ENCODE measurements at places on chromosomes 3 and 15.
A peak's percentile ranks its signal among the peaks of the same experiment; 100 is the strongest.

GRCh38 chr3:70889162-70890019 lies 577.0 kb upstream of the MDFIC2 start:
- DNase-seq = peak; percentile 23

GRCh38 chr3:140470962-140471361 lies 206.9 kb upstream of the TRIM42 start:
- no peak for DNase-seq

GRCh38 chr3:192816351-192816750 lies 89.0 kb upstream of the FGF12 start:
- DNase-seq = no peak

DNA sequence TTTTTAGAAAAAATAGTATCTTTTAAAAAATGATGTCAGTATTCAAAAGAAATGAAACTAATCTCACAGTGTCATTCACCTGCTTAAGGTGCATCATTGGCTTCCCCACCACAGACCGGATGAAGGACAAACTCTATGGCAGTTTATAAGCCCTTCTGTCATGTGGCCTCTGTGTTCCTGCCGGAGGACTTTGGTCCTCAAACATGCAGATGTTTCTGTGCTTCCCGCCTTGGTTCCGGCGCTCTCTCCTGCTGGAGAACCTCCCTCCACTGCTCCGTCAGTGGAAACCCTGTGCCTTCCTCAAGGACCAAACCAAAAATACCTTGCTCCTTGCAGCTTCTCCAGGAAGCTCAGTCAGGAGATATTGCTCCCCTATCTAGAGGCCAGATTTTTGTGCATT lies 326.3 kb downstream of the UACA start:
- DNase-seq = no peak

GRCh38 chr3:7015683-7016440 lies 154.9 kb downstream of the GRM7 start:
- no peak for DNase-seq

DNA sequence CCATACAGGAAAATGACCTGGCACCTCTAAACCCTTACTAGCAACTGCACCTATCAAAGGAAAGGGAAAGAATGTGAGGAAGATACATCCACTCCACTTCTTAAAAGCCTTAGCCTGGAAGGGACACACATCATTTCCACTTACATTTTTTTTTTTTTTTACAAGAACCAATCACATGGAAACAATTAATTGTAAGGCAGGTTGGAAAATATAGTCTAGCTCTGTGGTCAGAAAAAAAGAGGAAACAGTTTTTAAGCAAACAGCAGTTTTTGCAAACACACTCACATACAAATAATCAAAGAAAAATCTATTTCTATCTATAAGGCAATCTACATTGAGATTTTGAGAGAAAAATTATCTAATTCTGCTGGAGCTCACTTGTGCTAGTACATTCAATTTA lies 98.9 kb upstream of the SPRED1 start:
- no peak for DNase-seq

- DNase-seq = no peak
These were observed 12.9 kb upstream of the APEH start for GRCh38 chr3:49661281-49661680.

DNA sequence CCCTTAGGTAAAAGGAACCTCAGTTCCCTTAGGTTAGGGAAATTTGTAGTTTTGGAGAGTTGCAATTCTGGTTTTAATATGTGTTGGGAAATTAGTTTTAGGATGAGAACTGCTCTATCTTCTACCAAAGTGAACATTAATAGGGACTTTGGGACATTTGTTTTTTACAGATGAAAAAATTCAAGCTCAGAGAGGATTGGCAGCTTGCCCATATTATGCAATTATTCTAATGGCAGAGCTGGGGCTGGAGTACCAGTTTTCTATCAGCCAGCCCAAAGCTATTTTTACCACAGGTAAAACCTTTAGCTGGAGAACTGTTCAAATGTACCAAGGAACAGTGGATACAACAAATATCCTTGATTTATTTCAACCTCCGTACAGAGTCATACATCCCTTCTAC lies 127.0 kb downstream of the CPNE4 start:
- DNase-seq = no peak

- no peak for DNase-seq
These were observed 75.5 kb downstream of the DAPK2 start for GRCh38 chr15:63970621-63971426.

DNA sequence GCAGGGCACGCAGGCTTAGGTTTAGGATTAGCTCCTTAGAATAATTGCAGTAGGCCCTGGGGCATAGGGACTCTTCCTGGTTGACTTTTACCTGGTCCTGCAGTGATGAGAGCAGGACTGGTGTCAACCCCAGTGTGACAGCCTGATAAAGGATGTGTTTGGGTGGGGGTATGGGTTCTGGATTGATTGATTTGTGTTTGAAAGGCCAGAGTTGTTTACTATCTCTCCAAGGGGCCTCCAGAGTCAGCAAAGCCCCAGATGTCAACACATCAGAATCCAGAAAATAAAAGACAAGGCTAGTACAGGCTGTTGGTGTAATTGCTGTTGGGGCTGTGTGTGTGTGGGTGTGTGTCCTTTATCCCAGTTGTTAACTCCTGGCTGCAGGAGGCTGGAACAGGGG lies 122.3 kb downstream of the CHRNA7 start:
- DNase-seq = no peak

GRCh38 chr3:138507524-138507923 lies 73.1 kb downstream of the ESYT3 start:
- no peak for DNase-seq

DNA sequence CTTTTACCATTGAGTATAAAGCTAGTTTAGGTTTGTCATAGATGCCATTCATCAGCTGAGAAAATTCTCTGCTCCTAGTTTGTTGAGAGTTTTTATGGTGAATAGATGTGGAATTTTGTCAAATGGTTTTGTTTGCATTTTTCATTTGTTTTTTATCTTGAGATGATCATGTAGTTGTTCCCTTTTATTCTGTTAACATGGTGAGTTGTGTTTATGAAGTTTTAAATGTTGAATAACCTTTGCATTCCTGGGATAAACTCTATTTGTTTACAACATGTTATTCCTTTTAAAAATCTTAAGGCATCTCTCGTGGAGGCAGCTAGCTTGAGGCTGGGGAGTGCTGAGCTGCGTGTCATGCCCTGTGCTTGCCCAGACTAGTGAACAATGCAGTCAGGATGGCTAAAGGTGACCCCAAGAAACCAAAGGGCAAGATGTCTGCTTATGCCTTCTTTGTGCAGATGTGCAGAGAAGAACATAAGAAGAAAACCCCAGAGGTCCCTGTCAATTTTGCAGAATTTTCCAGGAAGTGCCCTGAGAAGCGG lies 48.5 kb downstream of the ANAPC13 start:
- DNase-seq = no peak

GRCh38 chr3:168251371-168251770 lies 155.6 kb upstream of the GOLIM4 start:
- no peak for DNase-seq

DNA sequence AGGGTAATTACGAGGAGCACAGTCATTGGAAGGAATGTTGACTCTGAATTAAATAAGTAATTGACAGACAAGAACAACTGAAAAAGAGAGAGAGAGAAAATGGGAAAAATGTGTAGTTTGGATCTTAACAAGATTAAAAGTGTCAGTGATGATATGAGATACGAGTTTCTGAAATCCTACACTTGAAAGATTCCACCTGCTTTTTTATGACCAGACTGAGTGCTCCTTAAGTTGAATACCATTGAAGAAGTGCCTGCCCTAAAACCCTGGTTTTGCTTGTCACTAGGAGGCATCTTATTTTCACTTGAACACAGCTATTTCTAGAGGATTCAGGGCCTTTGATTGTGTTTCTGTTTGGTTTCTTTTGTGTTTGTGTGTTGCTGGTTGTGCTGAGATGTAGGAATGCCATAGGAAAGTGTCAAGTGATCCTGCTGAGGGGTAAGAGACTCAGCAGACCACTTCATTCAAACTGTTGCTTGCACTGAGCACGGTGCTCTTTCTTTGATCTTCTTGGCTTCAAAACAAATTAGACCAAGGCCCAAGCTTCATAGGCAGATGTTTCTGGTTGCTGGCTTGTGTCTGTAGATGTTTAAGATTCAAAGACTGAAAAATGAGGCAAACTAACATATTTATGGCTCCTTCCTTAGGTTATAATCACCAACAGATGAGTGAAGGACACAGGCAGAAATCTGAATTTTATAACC lies 17.2 kb upstream of the ABHD10 start:
- DNase-seq = no peak

GRCh38 chr15:82969353-82969752 lies 16.7 kb upstream of the RAMAC start:
- no peak for DNase-seq

GRCh38 chr3:150703756-150704344 lies at the start of gene ERICH6:
Gene ERICH6, minus strand, starts transcription at chr3:150703920. Its CDS starts 22 bp downstream, at chr3:150703898.
- peak; percentile 93 for DNase-seq

DNA sequence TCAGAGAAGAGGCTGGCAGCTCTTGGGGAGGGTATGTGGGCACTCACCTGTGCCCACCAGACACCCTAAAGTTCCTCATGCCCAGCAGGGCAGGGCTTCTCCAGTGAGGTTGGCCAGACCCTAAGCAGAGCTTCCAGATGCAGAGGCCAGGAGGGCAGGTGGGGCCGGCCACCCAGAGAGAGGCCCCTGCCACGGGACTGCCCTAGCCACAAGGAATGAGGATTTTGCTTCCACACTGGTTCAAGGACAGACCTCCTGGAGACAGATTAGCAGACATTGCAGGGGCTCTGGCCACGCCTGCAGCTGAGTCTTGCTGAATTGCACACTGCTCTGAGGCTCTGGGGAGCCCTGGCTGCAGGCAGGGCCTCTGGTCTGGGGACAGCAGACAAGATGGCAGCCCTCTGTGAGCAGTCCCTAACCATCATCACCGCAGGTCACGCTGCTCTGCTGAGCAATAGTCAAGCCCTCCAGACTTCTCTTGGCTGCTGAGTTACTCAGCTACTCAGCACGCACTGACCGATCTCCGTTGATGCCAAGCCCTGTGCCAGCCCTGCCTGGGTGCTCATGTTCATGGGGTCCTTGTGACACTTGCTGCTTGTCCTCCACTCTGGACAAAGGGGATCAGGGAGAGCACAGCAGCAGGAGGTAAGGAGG lies 117.4 kb upstream of the ABHD17C start:
- peak; percentile 16 for DNase-seq

DNA sequence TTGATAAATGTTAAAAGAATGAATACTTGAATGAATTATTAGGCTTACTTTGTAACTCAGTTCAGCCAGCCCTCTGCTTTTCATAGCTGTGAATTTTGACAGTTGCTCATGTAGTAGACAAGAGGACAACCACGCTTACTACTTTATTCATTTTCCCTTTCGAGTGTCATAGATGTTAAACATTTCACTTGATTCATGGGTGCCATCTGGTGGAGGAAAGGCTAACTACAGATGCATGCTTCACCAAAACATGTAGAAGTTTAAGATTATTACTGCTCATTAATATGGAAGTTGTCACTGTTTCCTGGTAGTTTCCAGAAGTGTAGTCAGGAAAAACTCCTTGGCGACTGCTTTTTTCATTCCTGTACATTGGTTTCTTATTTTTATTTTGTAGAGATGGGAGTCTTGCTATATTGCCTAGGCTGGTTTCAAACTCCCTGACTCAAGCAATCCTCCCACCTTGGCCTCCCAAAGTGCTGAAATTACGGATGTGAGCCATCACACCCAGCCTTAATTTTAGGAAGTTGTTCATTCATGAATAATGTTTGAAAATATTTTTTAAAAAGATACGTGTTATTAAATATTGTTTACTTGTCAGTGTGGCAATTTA lies 163.2 kb downstream of the B3GALNT1 start:
- DNase-seq = peak; percentile 78

GRCh38 chr3:49470714-49471420 lies 800 bp downstream of the DAG1 start:
- DNase-seq = no peak

DNA sequence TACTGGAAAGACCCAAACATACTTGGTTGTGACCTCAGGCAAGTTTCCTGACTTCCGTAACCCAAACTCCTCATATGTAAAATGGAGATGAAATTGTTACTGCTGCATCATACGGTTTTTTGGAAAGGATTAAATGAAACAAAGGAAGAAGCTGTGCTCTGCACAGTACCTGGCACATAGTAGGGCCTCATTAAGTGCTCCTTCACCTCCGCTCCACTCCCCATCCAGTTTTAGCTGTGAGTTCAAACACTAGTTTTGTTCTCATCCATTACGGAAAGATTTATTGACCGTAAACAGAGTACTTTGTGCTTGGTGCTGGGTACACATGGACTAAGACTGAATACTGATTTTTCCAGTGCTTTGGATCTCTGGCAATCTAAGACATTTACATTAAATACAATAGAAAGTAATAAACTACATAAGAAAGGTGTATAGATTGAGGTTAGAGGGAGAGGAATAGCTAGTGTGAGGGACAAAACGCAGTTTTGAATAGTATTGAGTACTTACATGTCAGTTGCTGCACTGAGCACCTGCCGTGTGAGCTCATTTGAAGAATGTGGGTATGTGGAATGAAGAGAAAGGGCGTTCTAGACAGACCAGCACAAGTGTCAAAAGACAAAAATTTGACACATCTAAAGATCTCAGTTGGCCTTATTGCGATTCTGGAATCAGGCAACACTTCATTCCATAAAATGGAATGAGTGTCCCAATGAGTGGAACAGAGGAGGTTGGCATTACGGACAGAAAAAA lies 594 bp upstream of the ICE2 start:
- DNase-seq = no peak

- no peak for DNase-seq
These were observed 587.4 kb upstream of the KCNMB2 start for GRCh38 chr3:177948716-177949425.

DNA sequence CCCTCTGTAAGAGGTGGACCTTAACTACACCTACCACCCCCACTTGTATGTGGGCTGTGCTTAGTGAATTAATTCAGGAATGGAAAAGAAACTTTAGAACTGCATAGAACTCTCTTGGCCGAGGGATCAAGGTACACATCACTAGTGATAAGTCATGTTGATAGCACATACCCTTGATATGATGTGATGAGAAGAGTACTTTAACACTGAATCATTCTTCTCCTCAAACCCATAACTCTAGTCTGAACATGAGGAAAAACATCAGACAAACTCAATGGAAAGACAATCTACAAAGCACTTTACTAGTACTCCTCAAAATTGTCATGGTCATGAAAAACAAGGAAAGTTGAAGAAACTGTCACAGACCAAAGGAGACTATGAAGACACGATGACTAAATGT lies 87.6 kb downstream of the P2RY1 start:
- DNase-seq = no peak
